ENCODE measurements at places on chromosomes 7 and 10.

- no peak for DNase-seq
Observed at GRCh38 chr10:74332398-74332797, 181.4 kb downstream of the ADK start.

GRCh38 chr10:30241422-30242110 lies 107.5 kb downstream of the MTPAP start:
- no peak for DNase-seq

DNA sequence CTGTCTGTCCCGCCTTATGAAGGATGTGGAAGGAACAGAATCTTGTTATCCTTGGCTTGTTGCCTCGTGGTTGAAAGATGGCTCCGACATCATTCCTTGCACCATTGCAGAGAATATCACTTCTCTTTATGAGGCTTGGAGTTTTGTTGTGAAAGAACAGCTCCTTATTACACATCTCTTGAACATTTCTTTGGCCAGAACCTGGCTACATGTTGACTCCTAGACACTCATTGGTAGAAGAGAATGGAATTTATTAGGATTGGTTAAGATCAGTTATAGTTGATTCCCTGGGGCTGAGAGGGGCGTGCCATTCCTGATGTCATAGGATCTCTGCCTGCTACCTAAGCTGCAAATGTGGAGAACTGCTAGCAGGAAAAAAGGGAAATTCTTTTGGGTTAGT lies 180.5 kb upstream of the CTBP2 start:
- no peak for DNase-seq

- no peak for DNase-seq
Observed at GRCh38 chr10:84026821-84027257, 112.5 kb upstream of the GHITM start.

DNA sequence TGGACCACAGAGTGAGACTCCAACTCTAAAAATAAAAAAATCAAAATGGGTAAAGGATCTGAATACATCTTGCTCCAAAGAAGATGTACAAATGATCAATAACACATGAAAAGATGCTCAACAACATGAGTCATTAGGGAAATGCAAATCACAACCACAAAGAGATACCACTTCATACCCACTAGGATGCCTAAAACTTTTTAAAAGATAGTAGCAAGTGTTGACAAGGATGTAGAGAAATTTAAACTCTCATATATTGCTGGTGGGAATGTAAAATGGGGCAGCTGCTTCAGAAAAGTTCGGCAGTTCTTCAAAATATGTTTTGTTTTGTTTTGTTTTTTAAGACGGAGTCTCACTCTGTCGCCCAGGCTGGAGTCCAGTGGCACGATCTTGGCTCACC lies 45.7 kb upstream of the GTF2IRD1 start:
- DNase-seq = no peak

DNA sequence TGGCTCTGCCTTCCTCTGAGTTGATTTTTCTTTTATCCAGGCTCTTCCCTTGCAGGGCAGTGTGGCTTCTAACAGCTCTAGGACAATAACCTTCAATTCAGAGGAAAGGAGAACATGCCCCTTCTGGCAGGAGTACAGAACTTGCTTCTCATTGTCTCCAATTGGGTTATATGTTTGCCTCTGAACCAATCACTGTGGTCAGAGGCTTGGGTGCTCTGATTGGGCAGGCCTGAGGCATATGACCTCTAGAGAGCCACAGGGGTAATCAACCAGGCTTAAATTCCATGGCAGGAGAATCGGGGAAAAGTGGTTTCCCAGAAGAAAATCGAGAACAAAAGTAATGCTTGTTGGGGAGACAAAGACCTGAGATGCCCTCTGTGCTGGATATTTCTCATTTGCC lies 240.0 kb downstream of the REEP3 start:
- DNase-seq = no peak

DNA sequence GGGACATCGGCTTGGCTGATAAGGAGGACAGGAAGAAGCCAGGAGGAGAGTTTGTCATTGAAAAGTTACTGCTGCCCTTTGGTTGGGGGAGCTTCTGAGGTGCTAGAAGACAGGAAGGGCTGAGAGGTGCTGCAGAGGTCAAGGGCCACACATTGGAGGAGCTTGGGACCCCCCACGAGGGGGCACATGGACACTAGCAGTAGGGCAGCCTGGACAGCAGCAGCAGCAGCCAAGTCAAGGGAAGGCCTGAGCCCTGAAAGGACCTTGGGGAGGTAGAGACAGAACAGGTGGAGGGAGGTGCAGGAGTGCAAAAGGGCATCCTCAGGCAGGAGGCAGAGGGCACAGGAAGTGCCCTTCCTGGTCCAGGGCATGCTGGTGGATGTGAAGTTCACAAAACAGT lies 439.7 kb upstream of the IGFBP3 start:
- no peak for DNase-seq

- no peak for DNase-seq
Observed at GRCh38 chr7:17085186-17085585, 203.4 kb upstream of the AGR3 start.

- no peak for DNase-seq
Observed at GRCh38 chr10:58414270-58415041, 29.2 kb downstream of the TFAM start.

DNA sequence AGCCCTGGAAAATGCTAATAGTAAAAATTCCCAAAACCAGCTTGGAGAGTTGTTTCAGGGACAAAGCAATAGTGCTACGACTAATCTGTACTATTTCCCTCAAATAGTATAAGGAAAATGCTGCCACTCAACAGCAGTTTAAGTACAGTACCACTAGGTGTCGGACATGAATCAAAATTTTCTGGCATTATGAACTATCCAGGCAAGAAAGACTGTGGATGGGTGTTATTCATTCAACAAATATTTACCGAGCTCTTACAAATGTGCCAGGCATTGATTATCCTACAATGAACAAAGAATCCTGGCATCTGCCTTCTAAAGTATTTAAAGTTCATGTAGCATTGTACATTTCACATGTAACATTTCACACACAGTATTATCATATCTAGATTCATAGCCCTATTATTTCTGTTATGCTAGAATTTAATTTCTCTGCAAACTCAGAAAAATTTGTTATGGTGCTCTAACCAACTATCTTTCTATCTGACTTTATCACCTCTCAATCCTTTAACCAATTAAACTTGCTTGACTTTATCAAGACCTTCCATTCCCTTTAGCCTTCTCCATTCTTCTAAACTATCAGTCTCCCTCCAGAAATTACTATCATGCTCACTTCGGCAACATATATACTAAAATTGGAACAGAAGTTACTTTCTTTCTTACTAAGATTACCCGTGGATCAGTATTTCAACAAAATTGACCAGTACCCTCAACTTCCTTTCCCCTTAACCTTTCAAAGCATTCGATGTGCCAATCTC lies 80.6 kb downstream of the ARHGAP21 start:
- no peak for DNase-seq

- no peak for DNase-seq
Observed at GRCh38 chr7:142379201-142379885, 121.5 kb upstream of the PRSS58 start.

GRCh38 chr10:25388188-25388861 lies 213.5 kb downstream of the GPR158 start:
- no peak for DNase-seq

DNA sequence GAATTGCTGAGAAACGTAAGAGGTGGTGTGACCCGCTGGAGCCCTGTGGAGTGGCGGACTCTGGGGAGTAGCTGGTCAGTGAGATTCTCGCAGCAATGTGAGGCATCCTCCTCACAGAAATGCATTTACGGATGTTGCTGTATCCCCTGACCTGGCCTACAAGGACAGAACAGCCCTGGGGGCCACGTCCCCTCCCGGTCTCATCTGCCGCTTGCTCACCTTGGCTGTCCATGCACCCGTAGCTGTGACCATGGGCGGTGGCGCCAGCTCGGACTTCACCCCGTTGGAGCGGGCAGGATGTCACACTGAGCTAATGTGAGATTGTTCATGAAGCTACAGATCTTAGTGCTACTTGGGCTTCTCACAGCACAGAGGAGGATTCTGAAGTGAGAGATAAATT lies 193.8 kb downstream of the EBF3 start:
- DNase-seq = no peak

DNA sequence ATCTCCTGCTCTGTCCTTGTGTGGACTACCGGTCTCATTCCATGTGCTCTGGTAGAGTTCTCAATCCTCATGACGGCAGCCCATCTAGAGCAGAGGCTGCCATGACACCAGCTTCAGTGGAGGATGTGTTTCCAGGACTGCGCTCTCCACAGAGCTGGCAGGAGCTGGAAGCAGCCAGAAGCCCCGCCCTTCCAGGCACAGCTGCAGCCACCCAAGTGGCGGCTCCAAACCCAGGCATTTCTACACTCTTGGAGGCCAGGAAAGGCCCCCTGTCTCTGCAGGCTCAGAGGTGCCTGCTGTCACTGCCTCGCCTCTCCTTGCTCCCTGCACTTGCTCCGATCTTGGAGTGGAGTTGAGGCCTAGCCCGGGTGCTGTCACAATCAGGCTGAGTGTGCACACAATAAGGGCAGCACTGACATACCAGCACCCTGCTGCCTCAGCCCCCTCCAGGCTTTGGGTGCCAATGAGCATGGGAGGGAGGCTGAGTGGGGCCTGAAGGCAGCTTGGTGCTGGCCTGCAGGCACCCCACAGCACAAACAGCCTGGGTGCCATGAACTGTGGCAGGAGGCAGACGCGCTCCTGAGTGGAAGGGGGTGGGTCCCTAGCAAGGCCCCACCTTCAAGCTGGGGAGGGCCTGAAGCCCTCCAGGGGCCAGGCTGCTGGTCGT lies 122.1 kb downstream of the LRRN3 start:
- DNase-seq = no peak

- no peak for DNase-seq
Observed at GRCh38 chr10:118812393-118812740, 57.6 kb upstream of the CACUL1 start.

GRCh38 chr10:125559210-125559609 lies 123.8 kb downstream of the TEX36 start:
- DNase-seq = no peak

DNA sequence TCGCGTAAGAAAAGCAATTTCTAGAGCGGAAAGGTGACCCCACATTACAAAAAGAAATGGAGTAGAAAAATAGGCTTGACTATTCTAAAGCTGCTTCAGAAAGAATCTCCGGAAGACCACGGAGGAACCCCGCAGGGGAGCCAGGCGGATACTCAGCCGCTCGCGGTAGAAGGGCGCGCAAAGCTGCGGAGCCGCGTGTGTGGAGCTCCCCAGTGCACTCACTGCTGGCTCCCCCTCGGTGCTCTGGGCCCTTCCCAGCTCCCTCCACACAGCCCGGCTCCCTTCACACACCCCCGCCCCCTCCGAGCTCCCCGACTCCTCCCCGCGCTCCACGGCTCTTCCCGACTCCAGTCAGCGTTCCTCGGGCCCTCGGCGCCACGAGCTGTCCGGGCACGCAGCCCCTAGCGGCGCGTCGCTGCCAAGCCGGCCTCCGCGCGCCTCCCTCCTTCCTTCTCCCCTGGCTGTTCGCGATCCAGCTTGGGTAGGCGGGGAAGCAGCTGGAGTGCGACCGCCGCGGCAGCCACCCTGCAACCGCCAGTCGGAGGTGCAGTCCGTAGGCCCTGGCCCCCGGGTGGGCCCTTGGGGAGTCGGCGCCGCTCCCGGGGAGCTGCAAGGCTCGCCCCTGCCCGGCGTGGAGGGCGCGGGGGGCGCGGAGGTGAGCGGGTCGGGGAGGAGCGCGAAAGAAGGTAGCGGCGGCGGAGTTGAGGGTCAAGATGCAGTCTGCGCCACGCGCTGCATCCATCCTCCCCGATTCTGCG lies at the start of gene STEAP2:
Gene STEAP2, plus strand, starts transcription at position 350 of the 758 bp plus-strand sequence. CDS start 13,343 bp downstream, outside the sequence.
- no peak for DNase-seq

DNA sequence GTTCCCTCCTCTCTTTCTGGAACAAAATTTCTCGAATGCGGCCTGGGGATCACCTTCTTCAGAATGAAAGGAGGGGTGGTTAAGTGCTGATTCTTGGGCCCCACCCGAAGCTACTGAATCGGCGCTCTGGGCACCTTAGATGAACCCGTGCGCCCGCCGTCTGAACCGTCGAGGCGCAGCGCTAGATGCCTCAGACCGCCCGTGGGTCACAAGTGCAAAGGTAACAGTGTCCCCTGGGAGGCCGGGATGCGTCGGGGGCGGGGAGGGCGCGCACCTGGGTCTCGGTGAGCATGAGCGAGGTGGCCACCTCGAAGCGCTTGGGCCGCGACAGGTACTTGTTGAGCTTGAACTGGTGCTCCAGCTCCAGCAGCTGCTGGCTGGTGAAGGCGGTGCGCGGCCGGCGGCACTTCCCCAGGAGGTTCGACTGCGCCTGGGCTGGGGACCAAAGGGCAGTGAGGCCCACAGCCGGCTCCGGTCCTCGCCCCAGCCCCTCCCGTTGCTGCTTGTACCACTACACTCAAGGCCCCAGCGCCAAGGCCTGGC lies 4.2 kb downstream of the MNX1 start:
- DNase-seq = no peak

DNA sequence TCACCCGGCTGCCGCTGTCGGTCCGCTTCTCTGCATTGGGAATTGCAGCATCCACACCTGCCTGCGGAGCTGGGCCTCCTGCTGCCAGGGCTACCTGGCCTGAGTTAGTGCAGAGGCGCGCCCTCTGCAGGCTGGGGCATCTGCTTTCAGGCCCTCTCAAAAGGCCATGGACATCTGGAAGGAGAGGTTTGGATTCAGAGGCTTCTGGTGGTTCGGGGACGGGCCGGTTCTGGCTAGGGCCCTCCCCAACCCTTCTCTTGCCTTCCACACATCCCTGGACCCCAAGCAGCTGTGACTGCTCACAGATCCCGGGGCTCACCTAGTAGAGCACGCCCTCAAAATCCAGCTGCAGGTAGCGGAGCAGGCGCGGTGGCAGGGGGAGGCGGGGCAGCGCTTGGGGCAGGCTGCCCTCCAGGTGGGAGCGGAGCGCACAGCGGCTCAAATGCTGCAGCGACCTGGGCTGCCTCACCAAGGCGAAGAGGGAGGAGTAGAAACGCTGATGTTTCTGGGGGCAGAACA lies 8.4 kb upstream of the GBX1 start:
- no peak for DNase-seq

GRCh38 chr10:60212195-60212594 lies 177.5 kb downstream of the ANK3 start:
- no peak for DNase-seq

DNA sequence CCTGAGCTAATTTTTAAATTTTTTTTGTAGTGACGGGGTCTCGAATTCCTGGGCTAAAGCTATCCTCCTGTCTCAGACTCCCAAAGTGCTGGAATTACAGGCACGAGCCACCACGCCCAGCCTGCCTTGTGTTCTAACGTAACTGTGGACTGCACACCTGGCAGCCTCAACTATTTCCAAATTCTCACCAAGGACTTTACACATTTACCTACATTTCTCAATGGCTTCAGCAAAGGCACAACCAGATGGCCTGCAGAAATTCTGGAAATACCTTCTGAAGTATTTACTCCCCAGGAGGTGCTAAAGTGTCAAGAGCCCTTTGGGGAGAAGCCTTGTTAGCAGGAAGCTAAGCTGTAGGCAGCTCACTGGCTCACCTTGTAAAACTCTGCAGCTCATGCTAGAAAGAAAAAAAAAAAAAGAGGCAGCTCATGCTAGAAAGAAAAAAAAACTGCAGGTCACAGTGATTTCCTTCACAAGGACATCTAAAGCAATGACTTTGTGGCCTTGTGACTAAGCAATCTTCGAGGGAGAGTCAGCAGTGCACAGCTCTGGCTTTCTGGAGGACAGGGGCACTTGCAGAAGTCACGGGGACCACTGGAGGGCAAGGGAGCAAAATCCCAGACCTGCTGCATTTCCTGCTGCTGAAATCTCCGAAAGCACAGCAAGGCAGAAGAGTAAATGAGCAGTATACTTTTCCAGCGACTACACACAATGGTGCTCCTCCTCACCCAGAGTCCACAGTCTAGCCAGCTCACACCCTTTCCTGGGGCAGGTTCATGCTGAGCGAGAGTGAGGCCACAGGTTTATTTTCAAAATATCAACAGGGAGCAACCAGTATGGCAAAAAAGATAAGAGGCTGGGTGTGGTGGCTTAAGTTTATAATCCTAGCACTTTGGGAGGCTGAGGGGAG lies 40.4 kb downstream of the BAIAP2L1 start:
- DNase-seq = no peak

GRCh38 chr7:99036546-99037111 lies 107.3 kb downstream of the SMURF1 start:
- DNase-seq = no peak

All from activated CD8-positive, alpha-beta memory T cell treated with anti-CD3 and anti-CD28 coated beads for 4 hours (primary cell).